ENCODE measurements at places on chromosomes 3 and 15. TPM values are rescaled to one million over a fixed set of nuclear protein-coding genes. Genes with fewer than 3 reads are reported as not detected.

FBXW12 gene
- not detected for total RNA-seq

ZNF620 gene
- 0.87 TPM for total RNA-seq

GOLGA6L22 gene
- total RNA-seq = not detected

PLCB2 gene
- total RNA-seq = 0.66 TPM

EXOSC7 gene
- 62.6 TPM for total RNA-seq

CDHR4 gene
- 0.12 TPM for total RNA-seq

GPR62 gene
- total RNA-seq = 0.12 TPM

TLR9 gene
- total RNA-seq = under 0.01 TPM

HDC gene
- not detected for total RNA-seq

NAALADL2 gene
- total RNA-seq = 13.7 TPM

LRRC28 gene
- total RNA-seq = 13.4 TPM

RASSF1 gene
- total RNA-seq = 36.9 TPM

ITGA11 gene
- 2.8 TPM for total RNA-seq

CKMT1A gene
- not detected for total RNA-seq

GOLGA6L7 gene
- not detected for total RNA-seq

TNNC1 gene
- total RNA-seq = 0.33 TPM

MKRN2OS gene
- not detected for total RNA-seq

AGBL1 gene
- not detected for total RNA-seq

HTR3C gene
- total RNA-seq = not detected

SLC28A1 gene
- total RNA-seq = 0.12 TPM

KLHL24 gene
- 81.4 TPM for total RNA-seq

CRYGS gene
- 2.1 TPM for total RNA-seq

UBL7 gene
- total RNA-seq = 29.5 TPM

HCLS1 gene
- 2.5 TPM for total RNA-seq

FOXB1 gene
- not detected for total RNA-seq

LRRFIP2 gene
- 84.0 TPM for total RNA-seq

C3orf18 gene
- total RNA-seq = 20.2 TPM

SLC38A3 gene
- not detected for total RNA-seq

MUC13 gene
- not detected for total RNA-seq

OSTN gene
- total RNA-seq = 0.12 TPM

TTLL13 gene
- not detected for total RNA-seq

RBP2 gene
- total RNA-seq = not detected

ETV5 gene
- total RNA-seq = 59.5 TPM

STAB1 gene
- 0.62 TPM for total RNA-seq

All from uterine smooth muscle cell (primary cell).